ENCODE measurements at places on chromosomes 1 and 21. TPM values are rescaled to one million over a fixed set of nuclear protein-coding genes. Genes with fewer than 3 reads are reported as not detected.

RNU1-4 gene
- total RNA-seq: 6,622 TPM

TDRD5 gene
- 0.17 TPM for total RNA-seq

TIE1 gene
- 59.4 TPM for total RNA-seq

BMP8B gene
- total RNA-seq: 2.7 TPM

TNFRSF9 gene
- total RNA-seq: 0.49 TPM
